ENCODE measurements at places on chromosomes 2 and 18. TPM values are rescaled to one million over a fixed set of nuclear protein-coding genes. Genes with fewer than 3 reads are reported as not detected.

GRCh38 chr2:149648282-149649030, 60.9 kb upstream of the MMADHC start:
- no peak for ATAC-seq

DNA sequence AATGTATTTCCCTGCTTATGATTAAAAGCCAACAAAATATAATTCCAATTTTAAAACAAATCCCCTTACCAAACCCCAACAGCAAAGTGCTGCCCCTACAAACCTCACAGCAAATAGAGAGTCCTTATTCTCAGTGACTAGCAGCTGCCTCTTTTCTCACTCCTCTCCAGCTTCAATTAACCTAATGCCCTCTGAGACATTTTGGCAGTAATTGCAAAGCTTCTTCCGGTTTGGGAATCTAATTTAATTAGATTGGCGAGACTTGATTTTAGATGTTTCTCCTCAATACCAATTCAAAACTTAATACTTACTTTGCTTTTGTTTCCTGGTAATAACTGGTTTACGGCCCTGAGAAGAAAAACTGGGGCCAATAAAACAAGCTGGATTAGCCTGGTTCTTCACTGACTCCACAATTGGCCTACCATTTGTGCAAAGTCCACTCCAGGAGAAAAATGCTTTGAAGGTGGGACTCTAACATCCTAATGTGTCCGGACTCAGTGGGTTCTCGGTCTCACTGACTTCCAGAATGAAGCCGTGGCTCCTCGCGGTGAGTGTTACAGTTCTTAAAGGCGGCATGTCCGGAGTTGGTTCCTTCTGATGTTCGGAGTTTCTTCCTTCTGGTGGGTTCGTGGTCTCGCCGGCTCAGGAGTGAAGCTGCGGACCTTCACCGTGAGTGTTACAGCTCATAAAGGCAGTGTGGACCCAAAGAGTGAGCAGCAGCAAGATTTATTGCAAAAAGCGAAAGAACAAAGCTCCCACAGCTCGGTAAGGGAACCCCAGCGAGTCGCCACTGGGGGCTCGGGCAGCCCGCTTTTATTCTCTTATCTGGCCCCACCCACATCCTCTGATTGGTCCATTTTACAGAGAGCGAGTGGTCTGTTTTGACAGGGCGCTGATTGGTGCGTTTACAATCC, 52.8 kb downstream of the SLC35F5 start:
- no peak for ATAC-seq

- no peak for ATAC-seq
Measured at GRCh38 chr2:50042771-50043170, 888.5 kb upstream of the FSHR start.

GRCh38 chr18:70041459-70042050, 93.9 kb upstream of the CD226 start:
- no peak for ATAC-seq

GRCh38 chr18:5984245-5984644, 88.9 kb upstream of the TMEM200C start:
- ATAC-seq, result no peak

GRCh38 chr2:217417536-217417935, 557.7 kb upstream of the TNP1 start:
- no peak for ATAC-seq

DNA sequence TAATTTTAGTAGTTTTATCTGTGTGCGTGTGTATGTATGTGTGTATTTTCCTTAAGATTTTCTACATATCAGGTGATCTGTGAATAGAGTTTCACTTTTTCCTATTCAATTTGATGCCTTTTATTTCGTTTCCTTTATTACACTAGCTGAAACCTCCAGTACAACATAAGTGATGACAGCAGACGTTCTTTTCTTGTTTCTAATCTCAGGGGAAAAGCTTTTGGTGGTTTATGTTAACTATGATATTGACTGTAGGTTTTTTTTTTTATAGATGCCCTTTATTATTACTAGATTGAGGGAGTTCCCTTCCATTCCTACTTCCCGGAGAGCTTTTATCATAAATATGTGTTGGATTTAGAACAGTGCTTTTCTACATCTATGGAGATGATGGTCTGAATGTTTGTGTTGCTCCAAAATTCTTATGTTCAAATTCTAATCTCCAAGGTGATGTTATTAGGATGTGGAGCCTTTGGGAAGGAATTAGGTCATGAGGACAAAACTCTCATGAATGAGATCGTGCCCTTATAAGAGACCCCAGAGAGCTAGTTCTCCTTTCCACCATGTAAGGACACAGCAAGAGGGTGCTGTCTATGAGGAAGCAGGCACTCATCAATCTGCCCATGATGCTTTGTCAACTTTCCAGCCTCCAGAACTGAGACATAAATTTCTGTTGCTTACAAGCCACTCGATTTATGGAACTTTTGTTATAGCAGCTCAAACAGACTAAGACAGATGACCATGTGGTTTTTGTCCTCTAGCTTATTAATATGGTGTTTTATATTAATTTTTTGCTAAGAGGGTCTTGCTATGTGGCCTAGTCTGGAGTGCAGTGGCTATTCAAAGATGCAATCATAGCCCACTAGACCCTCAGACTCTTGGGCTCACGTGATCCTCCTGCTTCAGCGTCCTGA, 5.9 kb upstream of the RHBDD1 start:
- ATAC-seq, result peak; percentile 59

DNA sequence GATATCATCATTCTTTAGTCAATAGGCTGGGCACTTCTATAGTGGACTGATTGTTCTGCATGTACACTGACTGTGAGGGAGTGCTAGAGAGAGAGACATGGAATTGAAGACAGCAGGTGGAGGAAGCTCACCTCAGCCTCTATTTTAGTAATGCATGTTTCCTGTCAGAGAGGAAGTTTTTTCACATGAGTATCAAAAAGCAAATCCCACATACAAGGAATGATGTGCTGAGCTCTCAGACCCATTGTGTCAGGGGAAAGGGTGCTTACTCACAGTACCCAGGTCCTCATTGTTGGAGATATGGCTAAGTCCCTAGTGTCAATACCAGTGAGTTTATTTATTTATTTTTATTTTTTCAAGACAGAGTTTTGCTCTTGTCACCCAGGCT, 9.9 kb upstream of the CDK15 start:
- no peak for ATAC-seq

- no peak for ATAC-seq
Measured at GRCh38 chr18:78293540-78293939, 686.1 kb upstream of the SALL3 start.

DNA sequence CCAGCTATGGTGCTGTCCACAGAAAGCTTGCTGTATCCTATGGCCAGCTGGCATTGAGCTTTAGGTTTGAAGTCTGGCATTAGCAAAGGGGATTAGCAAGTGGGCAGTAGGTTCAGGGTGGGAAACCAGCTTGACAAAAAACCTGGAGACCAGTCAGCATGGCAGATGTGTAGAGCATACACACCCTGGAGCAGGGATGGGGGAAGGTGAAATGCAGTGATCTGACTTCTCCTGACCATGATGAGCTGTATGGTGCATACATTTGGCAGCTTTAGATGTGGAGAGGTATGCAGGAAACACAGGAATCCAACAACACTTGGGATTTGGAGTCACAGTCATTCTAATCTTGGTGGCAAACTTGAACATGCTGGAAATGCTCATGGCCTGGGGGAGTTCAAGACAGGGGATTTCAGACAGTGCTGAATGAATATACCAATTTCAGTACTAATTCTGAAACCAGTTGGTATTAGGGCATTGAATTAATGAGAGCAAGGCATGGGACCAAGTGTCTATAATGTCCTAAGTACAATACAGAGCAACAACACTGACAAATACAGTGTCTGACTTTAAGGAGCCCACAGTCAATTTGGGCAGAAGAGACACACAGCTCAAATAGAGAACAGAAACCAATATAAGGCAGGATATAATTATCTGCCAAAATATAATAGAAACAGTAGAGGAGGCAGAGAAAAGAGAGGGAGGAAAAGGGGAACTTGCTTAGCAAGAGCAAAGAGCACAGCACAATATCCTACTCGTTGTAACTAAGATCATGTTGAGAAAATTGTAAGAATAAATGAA, 11.8 kb downstream of the ARHGAP15 start:
- peak; percentile 61 for ATAC-seq

GRCh38 chr2:105297216-105297615, 32.3 kb downstream of the TGFBRAP1 start:
- no peak for ATAC-seq

DNA sequence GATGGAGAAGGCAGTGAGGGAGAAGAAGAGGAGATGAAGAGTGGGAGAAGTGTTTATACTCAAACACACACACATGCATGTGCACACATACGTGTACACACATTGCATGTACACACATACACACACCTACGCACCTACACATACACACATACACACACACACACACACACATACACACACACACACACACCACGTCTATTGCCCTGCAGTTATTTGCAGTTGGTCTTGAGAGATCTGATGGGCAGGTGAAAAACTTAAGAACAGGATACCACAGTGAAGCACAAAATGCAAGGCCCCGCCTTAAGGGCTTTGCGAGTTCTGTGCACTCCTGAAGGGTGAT, 190.2 kb downstream of the MYCN start:
- no peak for ATAC-seq

DNA sequence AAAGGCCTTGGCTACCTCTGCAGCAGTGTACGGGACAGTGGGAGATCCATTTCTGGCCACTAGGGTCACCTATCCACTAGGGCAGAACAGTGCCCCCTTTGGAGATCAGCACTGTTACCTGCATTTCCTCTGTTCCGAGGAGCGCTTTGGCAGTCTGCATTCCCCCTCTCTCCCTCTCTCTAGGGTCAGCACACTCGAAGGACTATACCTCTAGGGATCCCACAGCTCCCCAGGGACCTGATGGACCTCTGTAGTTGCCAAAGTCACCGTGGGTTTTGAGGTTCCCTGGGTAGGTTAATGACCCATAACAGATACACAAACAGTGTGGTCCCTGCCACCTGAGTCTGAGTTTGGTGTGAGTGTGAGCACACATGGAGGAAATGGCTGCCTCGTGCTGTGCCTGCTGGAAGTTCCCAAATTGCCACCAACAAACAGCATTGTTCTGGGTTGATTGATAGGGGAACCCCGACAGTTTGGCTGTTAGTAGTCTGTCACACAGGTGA, 99.8 kb upstream of the VWC2L start:
- no peak for ATAC-seq

- ATAC-seq, result peak; percentile 91
Measured at GRCh38 chr2:12493031-12493513, 223.7 kb upstream of the TRIB2 start.

DNA sequence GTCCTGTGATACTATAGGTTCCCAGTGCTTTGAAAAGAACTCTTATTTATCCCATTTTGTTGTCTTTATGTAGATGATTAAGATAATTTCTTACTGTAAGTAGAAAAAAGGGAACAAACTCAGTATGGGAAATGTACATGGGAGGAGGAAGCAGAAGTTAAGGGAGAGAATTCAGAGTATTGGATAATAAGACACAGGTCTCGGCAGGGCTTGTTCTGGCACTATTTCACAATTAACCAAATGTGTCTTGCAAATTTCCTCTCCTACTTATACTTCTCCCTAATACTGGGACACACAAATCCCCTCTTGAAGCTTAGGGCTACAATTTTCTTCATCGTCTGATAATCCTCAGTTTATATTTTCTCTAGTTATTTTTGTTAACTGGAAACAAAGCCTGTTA, 744.0 kb downstream of the ADCYAP1 start:
- ATAC-seq, result no peak

- ATAC-seq, result no peak
Measured at GRCh38 chr2:27714851-27715291, 51.2 kb downstream of the SLC4A1AP start.

GRCh38 chr2:146602856-146603255, 1242.0 kb upstream of the ACVR2A start:
- ATAC-seq, result no peak

GRCh38 chr2:25218100-25218499, 49.7 kb upstream of the POMC start:
- no peak for ATAC-seq

- ATAC-seq, result no peak
Measured at GRCh38 chr2:239054921-239055320, 207.0 kb downstream of the TWIST2 start.

DNA sequence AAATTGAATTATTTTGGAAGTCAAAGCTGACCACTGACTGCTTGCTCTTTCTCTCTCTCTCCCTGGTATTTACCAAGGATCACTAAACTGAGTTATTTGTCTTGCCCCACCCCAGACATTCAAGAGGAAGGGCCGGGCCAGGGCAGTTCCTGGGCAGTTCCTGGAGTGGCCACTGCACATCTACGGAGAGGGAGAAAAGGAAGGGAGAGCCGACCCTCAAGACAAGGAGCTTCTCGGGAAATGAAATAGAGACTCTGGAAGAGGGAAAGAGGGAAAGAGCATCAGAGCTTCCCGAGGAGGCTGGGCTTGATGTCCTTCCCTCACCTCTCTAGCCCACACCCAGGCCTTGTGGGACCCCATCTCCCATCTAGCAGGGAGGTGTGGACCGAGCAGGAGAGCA, 83.1 kb downstream of the SEPTIN10 start:
- no peak for ATAC-seq

- peak; percentile 75 for ATAC-seq
Measured at GRCh38 chr2:68709421-68709911, 25.1 kb upstream of the ARHGAP25 start.

GRCh38 chr2:160561551-160562295, 68.1 kb upstream of the RBMS1 start:
- no peak for ATAC-seq

- no peak for ATAC-seq
Measured at GRCh38 chr2:20676353-20677215, 9.6 kb downstream of the GDF7 start.

DNA sequence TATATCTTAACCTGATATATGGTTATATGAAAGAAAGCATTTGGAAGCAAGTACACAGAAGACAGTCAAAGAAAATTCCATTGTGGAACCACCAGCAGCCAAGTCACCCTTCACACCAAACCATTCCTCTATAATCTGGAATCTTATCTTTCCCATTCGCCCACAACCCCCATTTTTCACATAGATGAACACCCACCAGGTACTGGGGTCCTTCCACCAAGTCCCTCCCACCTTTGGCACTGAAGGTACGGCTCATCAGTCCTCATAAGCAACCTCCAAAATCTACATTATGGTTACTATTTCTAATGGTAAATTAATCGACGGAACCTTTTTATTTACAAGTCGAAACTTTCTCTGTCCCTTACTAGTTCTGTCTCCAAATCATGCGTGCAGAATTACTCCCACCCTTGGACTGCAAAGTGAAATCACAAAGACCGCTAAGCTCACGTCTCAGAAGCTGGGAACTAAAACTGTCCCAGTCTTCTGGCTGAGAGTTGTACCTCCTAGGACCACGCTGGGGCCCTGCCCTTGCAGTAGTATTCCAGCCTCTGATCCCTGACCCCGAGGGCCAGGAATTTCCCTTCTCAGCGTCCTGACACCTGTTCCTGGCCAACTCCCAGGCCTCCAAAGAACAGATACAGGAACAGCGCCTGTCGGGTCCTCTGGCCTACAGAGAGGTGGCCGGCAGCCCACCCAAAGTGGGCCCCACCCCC, 702 bp downstream of the OLA1 start:
- peak; percentile 0 for ATAC-seq

The CWC22 gene
- total RNA-seq, result 24.2 TPM

The ALPG gene
- total RNA-seq, result not detected

The NR4A2 gene
- 11.9 TPM for total RNA-seq

The POTEC gene
- total RNA-seq, result not detected

The TLX2 gene
- 0.39 TPM for total RNA-seq

The ABCB11 gene
- total RNA-seq, result not detected

The OR6B2 gene
- not detected for total RNA-seq

The LRATD1 gene
- total RNA-seq, result not detected

The SRD5A2 gene
- total RNA-seq, result not detected

The SCG2 gene
- not detected for total RNA-seq

The ATAD2B gene
- total RNA-seq, result 12.4 TPM

The DYSF gene
- total RNA-seq, result not detected

The HOXD8 gene
- not detected for total RNA-seq

The ASPRV1 gene
- 3.4 TPM for total RNA-seq

The CRYGC gene
- total RNA-seq, result not detected

The ZNF521 gene
- total RNA-seq, result not detected

The HOXD9 gene
- total RNA-seq, result not detected
